ENCODE measurements at places on chromosomes 2 and 18. TPM values are rescaled to one million over a fixed set of nuclear protein-coding genes. Genes with fewer than 3 reads are reported as not detected.
A peak's percentile ranks its signal among the peaks of the same experiment; 100 is the strongest.

DNA sequence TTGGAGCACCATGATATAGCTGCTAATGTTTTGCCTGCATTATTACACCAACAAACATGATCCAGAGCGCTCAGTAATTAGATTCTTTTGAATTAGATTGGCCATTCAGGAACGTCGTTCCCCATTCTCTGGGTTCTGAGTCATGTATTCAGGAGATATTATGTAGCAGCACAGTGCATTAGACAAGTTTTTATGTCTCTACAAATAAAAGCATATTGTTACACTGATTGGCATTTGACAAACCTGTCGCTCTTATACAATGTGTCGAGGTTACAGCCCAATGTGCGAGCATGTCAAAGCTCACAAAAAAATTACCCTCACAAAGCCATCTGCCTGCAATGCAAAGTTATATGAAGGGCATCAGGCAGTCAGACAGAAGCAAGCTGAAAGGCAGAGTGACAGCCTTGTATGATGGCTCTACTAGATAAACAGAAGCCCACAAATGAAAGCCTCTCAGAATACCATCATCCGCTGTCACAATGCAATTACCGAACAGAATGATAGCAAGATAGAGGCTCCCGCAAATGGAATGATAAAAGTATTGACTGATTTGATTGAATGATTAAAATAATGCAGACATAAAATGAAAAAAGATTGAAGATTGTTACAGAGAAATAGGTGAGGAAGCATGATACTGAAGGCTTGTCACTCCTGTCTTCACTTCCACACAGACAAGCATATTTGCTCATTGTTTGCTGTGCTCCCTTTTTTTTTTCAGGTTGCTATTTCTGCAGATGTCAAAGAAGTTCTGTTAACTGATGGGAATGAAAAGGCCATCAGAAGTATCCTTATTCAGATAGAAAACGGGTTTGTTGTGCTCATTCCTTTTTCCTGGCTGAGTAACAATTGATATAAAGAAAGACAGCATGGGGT, 234.6 kb upstream of the SIX3 start:
- DNase-seq, result no peak

DNA sequence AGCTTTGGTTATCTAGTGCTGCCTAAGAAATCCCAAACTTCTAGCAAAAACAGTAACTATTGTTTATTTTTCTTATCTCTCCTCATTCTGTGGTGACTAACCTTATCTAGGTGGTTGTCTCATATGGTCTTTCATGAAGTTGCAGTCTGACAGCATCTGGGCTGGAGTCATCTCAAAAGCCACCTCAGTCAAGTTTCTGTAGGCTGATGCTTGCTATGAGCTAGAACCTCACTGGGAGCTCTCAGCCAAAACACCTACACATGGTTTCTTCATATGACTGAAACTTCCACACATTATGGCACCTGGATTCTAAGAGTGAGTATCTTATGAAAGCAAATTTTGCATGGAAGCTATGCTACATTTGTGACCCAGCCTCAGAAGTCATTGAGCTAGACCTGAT, 596.4 kb upstream of the VRK2 start:
- no peak for DNase-seq

DNA sequence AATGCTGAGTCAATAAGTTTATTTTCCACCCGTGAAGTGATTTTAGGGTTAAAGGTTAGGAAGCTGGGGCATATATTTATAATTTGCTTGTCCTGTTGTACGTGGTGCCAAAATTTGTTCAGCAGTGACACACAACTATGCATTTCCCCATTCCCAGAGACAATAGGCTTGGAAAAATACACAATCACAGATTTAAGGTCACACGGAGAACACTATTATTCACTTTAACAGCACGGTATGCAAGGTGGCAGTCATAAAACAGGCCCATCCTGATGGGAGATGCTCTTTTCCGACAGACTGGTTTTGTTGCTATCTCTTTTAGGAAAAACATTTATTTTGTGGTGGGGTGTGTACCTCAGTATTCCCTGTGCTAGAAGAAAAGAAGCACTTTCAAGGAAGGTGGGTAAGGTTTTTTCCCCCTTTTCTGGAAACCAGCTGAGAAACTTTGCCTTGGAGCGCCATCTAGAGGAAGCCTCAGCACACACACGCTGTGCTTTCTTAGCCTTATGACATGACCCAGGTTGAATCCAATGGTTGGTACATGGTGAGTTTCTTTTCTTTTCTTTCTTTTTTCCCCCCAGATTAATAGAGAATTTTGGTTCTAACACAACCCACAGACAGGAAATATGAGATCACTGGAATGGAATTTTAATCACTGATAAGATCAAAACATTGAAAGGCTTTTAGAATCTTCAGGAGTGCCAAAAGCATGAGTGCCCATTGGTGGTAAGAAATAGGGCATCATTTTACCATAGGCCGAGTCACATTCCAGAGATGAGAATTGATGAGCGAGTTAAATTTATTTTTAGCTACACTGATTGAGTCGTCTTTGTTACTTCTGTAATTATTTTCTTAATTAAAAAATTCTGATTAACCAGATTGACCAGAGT, 332.1 kb downstream of the AGPS start:
- peak; percentile 62 for DNase-seq

DNA sequence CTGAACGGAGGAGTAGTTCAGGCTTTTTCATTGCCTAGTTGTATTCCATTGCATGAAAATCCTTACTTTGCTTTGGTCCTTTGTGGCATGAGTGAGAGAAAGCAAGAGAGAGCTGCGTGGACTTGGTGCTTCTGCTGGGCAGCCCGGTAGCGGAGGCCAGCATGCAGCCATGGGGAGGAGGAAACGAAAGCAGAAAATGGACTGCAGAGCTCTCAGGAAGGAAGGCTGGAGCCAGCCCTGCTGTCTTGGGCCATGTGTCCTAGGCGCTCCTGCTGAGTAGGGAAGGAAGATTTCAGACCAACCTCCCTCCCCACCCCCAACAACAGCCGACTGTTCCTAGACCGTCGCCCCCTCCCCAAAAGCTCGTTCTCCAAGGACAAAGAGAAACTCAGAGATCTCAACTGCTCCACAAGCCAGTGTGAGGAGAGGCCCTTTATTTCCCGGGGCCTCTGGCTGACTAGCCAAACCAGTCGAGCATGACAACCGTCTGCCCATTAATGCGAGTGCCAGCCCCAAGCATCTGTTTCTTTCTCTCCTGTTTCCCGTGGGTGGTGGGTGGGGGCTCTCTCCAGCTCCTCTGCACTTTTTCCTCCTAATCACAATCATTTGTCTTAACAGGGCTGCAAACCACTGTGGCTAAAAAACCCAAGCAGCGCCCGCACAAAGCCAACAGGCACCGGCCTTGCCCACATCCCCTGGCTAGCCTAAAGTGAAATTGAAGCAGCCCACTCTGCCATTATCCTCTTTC, 66.8 kb upstream of the FZD7 start:
- DNase-seq, result no peak

The RNF125 gene
- 21.5 TPM for polyA plus RNA-seq

The PLGLB2 gene
- polyA plus RNA-seq, result 1.1 TPM

- DNase-seq, result peak; percentile 22
Observed at GRCh38 chr2:18763338-18763737, 174.0 kb upstream of the NT5C1B start.

The WDR35 gene
- 0.54 TPM for polyA plus RNA-seq

- no peak for DNase-seq
Observed at GRCh38 chr2:106953779-106954178, 67.8 kb upstream of the ST6GAL2 start.

GRCh38 chr2:63434024-63435001, 154.0 kb downstream of the WDPCP start:
- DNase-seq, result no peak

DNA sequence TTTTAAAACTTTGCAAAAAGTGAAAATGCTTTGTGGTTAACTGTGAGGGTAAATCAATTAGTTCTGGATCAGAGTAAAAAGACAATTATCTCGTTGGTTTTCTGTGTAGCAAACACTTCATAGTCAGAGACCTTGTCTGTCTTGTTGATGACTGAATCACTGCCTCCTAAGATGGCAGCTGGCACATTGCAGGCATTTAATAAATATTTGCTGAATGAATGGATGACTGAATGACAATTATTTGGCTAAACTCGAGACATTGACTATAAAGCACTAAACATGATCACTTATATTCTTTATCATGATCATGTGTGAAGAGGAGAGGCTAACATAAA, 96.2 kb downstream of the MAIP1 start:
- no peak for DNase-seq

- no peak for DNase-seq
Observed at GRCh38 chr18:9619056-9619455, 4.7 kb upstream of the PPP4R1 start.

DNA sequence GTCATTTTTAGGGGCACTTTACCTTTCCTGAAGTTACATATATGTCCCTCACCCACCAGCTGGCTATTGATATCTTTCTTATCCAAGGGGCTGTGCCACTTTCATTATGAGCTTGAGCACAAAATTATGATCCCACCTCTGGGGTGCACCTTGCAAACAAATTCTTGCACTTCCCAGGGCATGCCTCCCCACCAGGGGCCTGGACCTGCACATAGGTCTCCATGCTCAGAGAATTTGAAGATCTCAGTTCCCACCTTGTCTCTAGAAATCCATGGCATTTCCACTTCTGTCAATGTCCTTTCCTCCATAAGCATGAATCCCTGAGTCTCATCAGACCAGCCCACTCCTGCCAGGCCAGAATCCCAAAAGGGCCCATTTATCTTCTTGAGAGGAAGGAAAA, 449.1 kb upstream of the REG3G start:
- no peak for DNase-seq

DNA sequence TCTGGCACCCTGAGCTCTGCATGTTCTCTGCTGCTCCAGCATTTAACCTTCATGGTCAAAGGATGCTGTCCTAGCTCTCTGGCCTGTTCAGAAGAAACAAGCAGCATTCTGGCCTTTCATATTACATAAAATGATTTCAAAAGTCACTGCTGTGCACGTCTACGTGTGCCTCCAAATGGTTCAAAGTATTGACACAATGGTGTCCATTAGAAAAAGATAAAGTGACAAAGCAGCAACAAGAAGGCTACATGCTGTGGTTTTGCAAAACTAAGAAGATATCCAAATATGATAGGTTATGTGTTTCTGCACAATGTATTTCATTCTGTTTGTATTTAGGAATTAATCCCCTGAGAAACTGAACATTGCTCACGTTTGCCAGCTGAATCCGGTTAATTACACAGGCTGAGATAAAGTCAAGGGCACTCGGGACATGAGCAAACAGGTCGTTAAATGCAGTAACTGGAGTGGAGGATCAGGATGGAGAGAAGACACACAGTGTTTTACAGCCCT, 258.5 kb downstream of the DOK6 start:
- no peak for DNase-seq

All from small intestine (tissue), 16 donors.